ENCODE measurements at places on chromosomes 1 and 21.

- no peaks in the 10 kb centered on the region for H3K27me3 ChIP-seq
- H3K36me3 ChIP-seq: no peaks in the 10 kb centered on the region
- no peak overlapping the region for H3K27ac ChIP-seq
- H3K4me3 ChIP-seq: no peak overlapping the region
Observed at GRCh38 chr1:184457500-184457899, 70.7 kb downstream of the C1orf21 start.

- DNase-seq: no peak
- H3K4me1 ChIP-seq: no peaks in the 10 kb centered on the region
- no peaks in the 10 kb centered on the region for H3K27me3 ChIP-seq
Observed at GRCh38 chr1:2807678-2808385, 6.3 kb upstream of the TTC34 start.

DNA sequence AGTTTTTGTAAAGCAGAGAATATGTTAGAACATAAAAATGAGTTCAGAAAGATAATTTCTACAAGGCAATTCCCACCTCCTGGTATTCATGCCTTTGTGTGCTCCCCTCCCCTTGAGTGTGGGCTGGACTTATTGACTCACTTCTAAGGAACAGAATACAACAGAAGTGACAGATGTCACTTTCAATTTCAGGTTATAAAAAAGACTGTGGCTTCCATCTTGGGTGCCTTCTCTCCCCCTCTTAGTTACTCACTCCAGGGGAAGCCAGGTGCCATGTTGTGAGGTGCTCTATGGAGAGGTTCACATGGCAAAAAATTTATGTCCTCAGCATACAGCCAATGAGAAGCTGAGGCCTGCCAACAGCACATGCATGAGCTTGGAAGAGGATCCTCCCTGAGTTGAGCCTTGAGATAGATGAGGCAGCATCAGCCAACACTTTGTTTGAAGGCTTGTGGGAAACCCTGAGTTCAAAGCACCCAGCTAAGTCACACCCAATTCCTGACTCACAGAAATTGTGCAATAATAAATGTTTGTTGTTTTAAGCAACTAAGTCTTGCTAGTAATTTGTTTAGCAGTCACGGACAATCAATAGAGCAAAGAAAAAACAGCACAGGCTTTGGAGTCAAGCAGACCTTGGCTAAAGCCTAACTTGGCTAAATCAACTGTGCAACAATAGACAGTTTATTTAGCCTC lies 73.5 kb upstream of the NGF start:
- DNase-seq: no peak
- H3K4me3 ChIP-seq: no peak overlapping the region
- no peaks in the 10 kb centered on the region for H3K36me3 ChIP-seq
- no peaks in the 10 kb centered on the region for H3K4me1 ChIP-seq
- no peak overlapping the region for H3K27ac ChIP-seq

- H3K4me3 ChIP-seq: no peak overlapping the region
- DNase-seq: no peak
- no peaks in the 10 kb centered on the region for H3K27me3 ChIP-seq
Observed at GRCh38 chr1:218058730-218059129, 226.4 kb upstream of the RRP15 start.

DNA sequence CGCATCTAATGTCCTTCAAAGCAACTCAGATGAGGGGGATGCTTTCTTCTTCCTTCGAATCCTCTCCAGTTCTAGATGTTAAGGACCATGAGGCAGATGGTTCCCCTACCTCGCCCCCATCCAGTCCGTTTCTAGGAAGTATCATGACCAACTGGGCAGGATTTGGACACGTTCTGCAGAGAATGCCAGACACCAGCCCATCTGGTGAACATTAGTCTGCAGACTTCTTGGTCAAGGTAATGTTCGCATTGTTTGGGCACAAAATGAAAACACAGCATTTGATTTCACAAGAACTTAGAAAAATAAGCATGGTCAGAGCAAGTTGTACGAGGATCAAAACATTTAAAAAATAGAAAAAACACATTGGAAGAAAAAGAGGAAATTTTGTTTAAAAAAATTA lies 25.4 kb upstream of the ADARB1 start:
- H3K36me3 ChIP-seq: no peaks in the 10 kb centered on the region
- DNase-seq: no peak
- H3K27me3 ChIP-seq: no peaks in the 10 kb centered on the region
- H3K27ac ChIP-seq: no peak overlapping the region
- H3K4me3 ChIP-seq: no peak overlapping the region

GRCh38 chr1:167554028-167554779 lies 642 bp upstream of the CREG1 start:
- DNase-seq: no peak
- H3K36me3 ChIP-seq: no peaks in the 10 kb centered on the region
- H3K4me3 ChIP-seq: peak overlapping the region; percentile 64
- no peaks in the 10 kb centered on the region for H3K4me1 ChIP-seq

- H3K4me3 ChIP-seq: no peak overlapping the region
- peak overlapping the region; percentile 62 for H3K27ac ChIP-seq
- no peaks in the 10 kb centered on the region for H3K27me3 ChIP-seq
- H3K36me3 ChIP-seq: no peaks in the 10 kb centered on the region
- peak; percentile 43 for DNase-seq
- H3K4me1 ChIP-seq: no peaks in the 10 kb centered on the region
Observed at GRCh38 chr1:53896635-53897229, 2.7 kb downstream of the DIO1 start.

DNA sequence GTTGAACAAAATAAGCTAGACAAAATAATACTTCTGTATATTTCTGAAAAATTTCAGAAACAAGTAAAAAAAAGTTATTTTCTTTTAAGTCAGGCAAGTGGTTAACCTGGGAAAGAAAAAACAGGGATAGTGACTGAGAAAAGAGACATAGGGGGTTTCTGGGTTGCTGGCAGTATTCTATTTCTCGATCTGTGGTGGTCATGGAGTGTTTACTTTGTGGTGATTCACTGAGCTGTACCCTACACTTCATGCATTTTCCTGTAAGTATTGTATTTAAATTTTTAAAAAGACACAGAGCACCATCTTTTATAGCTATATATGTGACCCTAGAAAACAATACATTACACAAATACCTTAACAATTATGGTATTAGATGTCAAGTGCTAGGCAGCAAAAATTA lies 58.2 kb downstream of the ZNF644 start:
- H3K4me3 ChIP-seq: no peak overlapping the region
- H3K27ac ChIP-seq: no peak overlapping the region
- H3K36me3 ChIP-seq: no peaks in the 10 kb centered on the region
- DNase-seq: no peak

DNA sequence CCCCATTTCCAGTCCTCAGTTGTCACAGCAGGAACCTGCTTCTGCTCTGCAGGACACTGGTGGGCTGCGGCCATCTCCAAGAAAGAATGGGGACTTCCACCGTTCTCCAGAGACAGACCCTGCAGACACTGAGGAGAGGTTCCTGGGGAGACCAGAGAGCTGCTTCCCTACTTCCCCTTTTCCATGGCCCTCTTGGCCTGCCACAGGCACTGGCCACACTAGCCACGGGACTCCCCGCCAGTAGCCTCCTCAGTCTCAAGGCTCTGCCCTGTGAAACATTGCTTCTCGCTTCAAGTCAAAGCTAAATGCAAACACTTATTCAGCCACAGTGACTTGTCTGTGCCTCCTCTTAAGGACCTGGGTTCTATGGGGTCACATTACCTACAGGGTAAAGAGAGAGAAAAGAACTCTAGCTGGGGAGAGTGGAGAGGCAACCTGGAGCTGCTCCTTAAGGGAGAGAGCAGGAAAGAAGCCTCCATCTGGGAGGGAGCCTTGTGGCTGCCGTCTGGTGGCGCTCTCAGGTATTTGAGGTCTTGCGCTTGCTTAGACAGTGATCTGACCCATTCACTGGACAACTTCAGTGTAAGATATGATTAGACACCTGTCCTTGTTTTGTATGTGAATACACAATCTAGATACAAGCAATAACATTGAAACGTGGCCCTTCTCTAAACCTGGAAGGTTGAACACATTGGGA lies 5.4 kb upstream of the SLAMF8 start:
- no peak overlapping the region for H3K27ac ChIP-seq
- DNase-seq: no peak
- H3K36me3 ChIP-seq: no peaks in the 10 kb centered on the region
- no peak overlapping the region for H3K4me3 ChIP-seq
- no peaks in the 10 kb centered on the region for H3K4me1 ChIP-seq

GRCh38 chr1:21940492-21940891 lies 3.4 kb upstream of the HSPG2 start:
- H3K36me3 ChIP-seq: no peaks in the 10 kb centered on the region
- peak overlapping the region; percentile 93 for H3K27ac ChIP-seq
- no peaks in the 10 kb centered on the region for H3K4me1 ChIP-seq
- DNase-seq: no peak
- no peaks in the 10 kb centered on the region for H3K27me3 ChIP-seq

DNA sequence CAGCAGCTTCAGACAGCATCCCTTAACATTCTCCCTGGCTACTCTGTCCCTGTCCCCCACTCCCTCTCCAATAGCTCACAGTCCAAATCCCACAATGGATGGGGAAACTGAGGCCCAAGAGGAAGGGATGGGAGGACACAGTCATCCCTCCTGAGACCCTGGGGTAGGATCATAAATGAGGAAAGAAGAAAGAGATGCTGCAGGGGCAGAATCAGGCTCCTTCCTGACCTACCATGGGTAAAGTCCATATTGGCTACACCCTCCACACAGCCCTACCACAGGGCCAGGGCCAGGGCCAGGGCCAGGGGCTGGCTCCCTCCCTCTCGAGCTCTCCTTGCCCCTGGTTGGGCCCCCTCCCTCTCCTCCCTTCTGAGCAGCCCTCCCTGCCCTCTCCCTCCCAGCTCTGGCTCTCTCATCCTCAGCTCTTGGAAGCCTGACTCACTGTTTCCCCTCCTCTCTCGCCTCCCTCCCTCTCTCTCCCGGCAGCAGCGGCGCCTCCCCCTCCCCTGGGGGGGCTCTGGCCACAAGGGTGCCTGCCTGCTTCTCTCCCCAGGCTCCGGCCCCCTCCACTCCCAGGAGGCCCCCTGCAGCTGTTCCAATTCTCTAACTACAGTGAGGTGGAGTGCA lies 4.9 kb downstream of the AHDC1 start:
- H3K27ac ChIP-seq: peak overlapping the region; percentile 92
- H3K4me3 ChIP-seq: no peak overlapping the region
- peak; percentile 87 for DNase-seq

GRCh38 chr1:1619917-1620361 lies 4.6 kb downstream of the MIB2 start:
- no peaks in the 10 kb centered on the region for H3K36me3 ChIP-seq
- H3K4me3 ChIP-seq: no peak overlapping the region
- H3K27ac ChIP-seq: no peak overlapping the region

GRCh38 chr21:29719521-29719920 lies 220.3 kb downstream of the GRIK1 start:
- H3K27me3 ChIP-seq: no peaks in the 10 kb centered on the region
- no peaks in the 10 kb centered on the region for H3K4me1 ChIP-seq
- H3K4me3 ChIP-seq: no peak overlapping the region

DNA sequence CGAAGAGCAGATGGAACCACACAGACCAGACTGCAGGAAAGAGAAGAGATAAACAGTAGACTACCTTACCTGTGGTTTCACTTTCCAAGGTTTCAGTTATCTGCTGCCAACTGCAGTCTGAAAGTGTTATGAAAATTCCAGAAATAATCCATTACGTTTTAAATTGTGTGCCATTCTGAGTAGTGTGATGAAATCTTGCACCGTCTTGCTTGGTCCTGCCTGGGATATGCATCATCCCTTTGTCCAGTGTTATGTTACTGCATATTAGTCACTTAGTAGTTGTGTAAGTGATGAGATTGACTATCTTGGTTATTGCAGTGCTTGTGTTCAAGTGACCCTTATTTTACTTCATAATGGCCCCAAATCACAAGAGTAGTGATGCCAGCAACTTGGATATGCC lies 33.9 kb downstream of the DNAJC6 start:
- H3K4me1 ChIP-seq: no peaks in the 10 kb centered on the region
- H3K27me3 ChIP-seq: no peaks in the 10 kb centered on the region
- DNase-seq: no peak
- H3K27ac ChIP-seq: no peak overlapping the region

All from uterus (tissue), 4 donors.